ENCODE measurements at places on chromosomes 1 and 21.

- no peak for DNase-seq
Measured at GRCh38 chr21:45390831-45391742, 13.9 kb upstream of the COL18A1 start.

- no peak for DNase-seq
Measured at GRCh38 chr1:6425658-6426057, 1.1 kb downstream of the ESPN start.

DNA sequence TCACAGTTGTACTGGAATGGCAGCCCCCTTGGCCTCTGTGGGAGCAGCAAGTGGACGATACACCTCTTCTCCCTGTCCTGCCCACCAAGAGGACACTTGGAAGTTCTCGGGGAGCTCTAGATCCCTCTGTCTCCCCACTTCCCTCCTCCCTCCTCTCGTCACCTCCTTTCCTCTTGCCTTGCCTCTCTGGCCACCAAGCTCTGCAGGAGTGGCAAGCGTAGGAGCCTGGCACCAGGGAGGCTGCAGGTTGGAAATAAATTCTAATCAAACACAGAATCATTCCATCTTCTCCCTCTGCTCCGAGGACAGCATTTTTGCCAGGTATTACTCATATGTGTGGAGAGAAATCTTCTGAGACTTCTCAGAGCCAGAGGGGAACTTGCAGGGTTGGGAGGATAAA, 20.8 kb downstream of the CAMK2N1 start:
- DNase-seq = no peak

- peak; percentile 62 for DNase-seq
Measured at GRCh38 chr1:77976433-77977076, 2.3 kb downstream of the FUBP1 start.

- no peak for DNase-seq
Measured at GRCh38 chr1:229372251-229372650, 29.4 kb upstream of the CCSAP start.

- DNase-seq = no peak
Measured at GRCh38 chr1:74780594-74780993, 47.6 kb downstream of the TYW3 start.

- no peak for DNase-seq
Measured at GRCh38 chr1:227299241-227299627, 19.1 kb downstream of the CDC42BPA start.

- DNase-seq = no peak
Measured at GRCh38 chr1:33390542-33390941, 40.4 kb downstream of the PHC2 start.

All from coronary artery (tissue), 2 donors.